Activated CD8-positive, alpha-beta memory T cell treated with anti-CD3 and anti-CD28 coated beads for 48 hours (primary cell): ENCODE measurements at places on chromosomes 11 and 22.

- DNase-seq: no peak
Measured at GRCh38 chr22:32338757-32339156, 18.9 kb upstream of the RFPL3 start.

GRCh38 chr22:37708580-37709444 is 12.0 kb downstream of the TRIOBP start:
- no peak for DNase-seq

DNA sequence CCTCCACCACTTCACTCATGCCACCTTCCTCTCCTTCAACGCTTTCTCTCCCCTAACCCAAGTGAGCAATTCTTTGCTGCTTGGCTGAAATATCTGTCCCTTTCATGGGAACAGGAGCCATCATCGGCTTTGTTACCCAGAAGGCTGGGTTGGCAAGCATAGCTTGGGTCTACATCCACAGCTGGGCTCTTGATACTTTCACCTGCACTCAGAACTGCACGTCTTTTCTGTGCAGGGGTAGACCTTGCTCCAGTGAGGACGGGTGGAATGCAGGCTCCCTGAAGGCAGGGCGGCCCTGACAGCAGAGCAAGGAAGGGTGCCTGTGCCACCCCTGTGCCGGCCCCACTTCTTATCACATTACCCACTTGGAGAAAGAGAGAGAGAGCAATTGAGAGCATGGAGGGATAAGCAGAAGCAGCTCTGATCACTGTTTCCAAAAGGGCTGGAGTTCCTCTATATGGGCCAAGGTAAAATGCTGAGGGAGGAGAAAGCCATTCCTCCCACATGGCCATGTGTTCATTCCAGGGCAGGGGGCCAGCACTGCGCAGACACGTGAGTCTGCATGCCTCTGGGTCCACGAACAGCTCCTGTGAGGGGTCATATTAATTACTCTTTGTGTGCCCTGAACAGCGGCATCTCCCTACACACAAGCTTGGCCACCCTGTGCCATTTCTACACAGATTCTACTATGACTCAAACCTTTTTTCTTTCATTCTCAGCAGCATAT is 181.8 kb downstream of the BUD13 start:
- no peak for DNase-seq

DNA sequence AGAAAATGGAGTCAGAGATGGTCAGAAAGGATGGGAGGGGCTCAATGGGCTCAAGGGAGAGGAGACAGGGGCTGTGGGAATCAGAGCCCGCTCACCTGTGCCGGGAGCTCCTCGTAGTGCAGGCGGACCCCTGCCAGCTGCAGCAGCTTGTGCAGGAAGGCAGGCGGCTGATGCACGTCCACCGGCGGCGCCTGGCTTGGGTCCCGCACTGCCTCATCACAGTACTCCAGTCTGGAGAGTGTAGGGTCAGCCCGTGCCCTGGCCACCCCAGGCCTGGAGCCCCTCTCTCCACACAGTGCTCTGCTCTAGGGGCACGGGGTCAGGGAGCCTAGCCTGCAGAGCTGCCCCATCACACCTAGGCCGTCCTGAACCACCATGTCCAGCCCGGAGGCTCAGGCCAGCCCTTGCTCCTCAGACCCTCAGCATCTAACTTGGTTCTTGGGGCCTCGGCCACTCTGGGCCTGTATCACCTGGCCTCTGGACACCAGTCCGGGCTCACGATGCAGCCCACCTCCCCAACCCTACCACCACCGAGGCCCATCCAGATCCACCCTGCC is 3.8 kb downstream of the ATG2A start:
- DNase-seq: no peak

GRCh38 chr11:77410076-77410827 is 63.6 kb downstream of the PAK1 start:
- no peak for DNase-seq

- no peak for DNase-seq
Measured at GRCh38 chr22:38890377-38890776, 18.4 kb upstream of the CBX6 start.
